ENCODE measurements at places on chromosomes 4 and X.

GRCh38 chrX:73214426-73215094, at the start of gene NAP1L2:
NAP1L2 (minus strand) TSS chrX:73214851; CDS start chrX:73214492, 359 bp downstream.
- peak; percentile 49 for DNase-seq

GRCh38 chrX:145910017-145910416, 92.4 kb downstream of the SLITRK2 start:
- no peak for DNase-seq

GRCh38 chr4:3369781-3370674, 71.7 kb upstream of the HGFAC start:
- peak; percentile 27 for DNase-seq

DNA sequence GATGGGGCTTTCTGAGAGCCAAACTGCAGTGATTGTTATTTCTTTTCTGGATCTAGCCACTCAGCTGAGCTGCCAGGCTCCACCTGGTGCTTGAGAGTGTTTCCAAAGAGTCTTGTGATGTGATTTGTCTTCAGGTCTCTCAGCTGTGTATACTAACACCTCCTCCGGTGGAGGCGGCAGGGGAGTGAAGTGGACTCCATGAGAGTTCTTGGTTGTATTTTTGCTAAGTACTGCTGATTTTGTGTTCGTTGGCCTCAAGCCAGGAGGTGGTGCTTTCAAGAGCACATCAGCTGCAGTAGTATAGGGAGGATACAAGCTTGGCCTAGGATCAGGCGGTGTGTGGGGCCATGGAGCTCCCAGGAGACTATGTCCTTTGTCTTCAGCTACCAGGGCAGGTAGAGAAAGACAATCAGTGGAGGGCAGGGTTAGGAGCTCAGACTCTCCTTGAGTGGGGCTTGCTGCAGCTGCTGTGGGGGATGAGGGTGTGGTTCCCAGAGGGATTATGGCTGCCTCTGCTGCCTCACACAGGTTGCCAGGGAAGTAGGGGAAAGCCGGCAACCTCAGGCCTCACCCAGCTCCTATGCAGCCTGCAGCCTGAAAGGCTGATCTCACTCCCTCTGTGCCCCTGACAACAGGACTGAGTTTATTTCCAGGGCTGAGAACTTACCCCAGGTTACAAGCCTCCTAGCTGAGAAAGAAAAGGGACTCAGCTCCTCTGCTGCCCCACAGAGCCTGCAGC, 62.4 kb downstream of the NPFFR2 start:
- DNase-seq = no peak

GRCh38 chrX:19566359-19567222, 51.3 kb upstream of the MAP3K15 start:
- DNase-seq = no peak

DNA sequence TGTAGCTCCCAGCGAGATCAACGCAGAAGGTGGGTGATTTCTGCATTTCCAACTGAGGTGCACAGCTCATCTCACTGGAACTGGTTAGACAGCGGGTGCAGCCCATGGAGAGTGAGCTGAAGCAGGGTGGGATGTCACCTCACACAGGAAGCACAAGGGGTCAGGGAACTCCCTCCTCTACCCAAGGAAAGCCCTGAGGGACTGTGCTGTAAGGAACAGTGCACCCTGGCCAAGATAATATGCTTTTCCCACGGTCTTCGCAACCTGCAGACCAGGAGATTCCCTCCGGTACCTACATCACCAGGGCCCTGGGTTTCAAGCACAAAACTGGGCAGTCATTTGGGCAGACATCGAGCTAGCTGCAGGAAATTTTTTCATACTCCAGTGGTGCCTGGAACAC, 216.4 kb upstream of the TET2 start:
- no peak for DNase-seq

- no peak for DNase-seq
Observed at GRCh38 chr4:107317611-107318010, 281.5 kb upstream of the DKK2 start.

DNA sequence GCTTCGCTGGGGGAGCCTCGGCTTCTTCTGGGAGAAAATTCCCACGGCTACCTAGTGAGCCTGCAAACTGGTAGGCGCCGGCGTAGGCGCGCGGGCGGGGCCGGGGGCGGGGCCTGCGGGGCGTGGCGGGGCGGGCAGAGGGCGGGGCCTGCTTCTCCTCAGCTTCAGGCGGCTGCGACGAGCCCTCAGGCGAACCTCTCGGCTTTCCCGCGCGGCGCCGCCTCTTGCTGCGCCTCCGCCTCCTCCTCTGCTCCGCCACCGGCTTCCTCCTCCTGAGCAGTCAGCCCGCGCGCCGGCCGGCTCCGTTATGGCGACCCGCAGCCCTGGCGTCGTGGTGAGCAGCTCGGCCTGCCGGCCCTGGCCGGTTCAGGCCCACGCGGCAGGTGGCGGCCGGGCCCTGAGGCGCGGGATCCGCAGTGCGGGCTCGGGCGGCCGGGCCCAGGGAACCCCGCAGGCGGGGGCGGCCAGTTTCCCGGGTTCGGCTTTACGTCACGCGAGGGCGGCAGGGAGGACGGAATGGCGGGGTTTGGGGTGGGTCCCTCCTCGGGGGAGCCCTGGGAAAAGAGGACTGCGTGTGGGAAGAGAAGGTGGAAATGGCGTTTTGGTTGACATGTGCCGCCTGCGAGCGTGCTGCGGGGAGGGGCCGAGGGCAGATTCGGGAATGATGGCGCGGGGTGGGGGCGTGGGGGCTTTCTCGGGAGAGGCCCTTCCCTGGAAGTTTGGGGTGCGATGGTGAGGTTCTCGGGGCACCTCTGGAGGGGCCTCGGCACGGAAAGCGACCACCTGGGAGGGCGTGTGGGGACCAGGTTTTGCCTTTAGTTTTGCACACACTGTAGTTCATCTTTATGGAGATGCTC, at the start of gene HPRT1:
HPRT1 (plus strand) TSS at position 161 of the 857 bp plus-strand sequence; CDS start at position 308, 147 bp downstream.
- DNase-seq = peak; percentile 85

DNA sequence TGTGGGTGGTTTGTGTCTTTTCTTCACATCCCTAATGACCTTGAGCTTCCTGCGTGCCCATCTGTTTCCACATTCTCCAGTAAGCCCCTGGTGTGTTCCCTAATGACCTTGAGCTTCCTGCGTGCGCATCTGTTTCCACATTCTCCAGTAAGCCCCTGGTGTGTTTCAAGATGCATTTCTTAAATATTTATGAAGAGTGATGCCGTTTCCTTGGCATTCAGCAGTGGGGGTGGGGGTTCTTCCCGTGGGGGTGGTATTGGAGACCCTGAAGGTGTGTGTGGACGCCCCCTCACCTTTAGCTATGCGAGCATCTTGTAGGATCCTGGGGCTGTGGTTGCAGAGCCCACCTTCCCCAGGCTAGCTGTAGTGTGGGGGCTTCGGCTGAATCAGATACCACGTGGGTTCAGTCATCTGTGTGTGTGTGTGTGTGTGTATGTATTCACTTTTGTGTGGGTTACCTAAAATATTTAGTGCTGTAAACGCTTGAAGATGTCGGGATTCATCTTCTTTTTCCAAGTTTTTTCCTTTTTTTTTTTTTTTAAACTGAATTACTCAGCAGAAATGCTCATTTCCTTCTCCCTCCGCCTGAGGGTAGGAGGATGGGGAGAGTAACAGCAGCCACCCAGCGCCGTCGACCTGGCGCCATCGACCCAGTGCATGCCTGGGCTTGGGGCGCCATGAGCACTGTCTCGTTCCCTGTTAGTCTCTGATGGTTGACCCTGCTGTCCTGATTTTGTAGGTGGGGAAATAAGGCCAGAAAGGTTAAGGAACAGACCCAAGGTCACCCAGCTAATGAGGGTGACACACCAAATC, 9.9 kb downstream of the NSG1 start:
- no peak for DNase-seq

DNA sequence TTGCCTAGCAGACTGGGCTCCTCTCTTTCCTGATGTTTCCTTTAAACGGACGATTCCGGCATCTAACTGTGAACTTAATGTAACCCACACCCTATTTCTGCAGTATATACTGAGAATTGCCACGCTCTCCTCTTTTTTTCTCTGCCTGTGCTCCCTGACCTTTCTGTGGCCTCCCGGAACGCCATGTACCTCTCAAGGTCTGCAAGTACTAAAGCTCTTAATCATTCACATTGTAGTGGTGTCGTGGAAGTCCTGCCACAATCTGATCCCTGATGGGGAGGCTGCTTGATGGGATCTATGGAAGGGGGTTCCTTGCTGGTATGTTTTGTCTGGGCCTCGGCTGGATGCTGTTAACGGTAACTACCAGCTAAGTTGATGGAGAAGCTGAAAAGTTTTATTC, 302.9 kb upstream of the EPHA5 start:
- no peak for DNase-seq

GRCh38 chr4:186473933-186474332, 81.4 kb downstream of the MTNR1A start:
- no peak for DNase-seq

DNA sequence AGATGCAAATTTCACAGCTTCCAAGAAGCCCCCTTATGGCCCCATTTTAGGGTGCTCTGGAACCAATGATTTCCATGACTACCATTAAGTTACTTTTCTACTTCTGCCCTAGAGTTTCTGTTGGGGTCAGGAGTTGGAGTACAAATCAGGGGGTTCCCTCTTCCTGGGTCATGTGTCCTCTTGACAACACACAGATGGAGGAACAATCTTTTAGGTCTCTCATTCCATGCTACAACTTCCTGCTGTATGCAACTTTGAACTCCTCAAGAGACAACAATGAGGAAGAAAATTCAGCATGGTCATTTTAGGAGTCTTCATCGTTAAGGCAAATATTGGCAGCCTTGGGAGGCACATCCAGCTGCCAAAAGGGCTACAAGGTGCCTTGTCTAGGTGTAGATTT, 79.7 kb downstream of the SEL1L3 start:
- no peak for DNase-seq

DNA sequence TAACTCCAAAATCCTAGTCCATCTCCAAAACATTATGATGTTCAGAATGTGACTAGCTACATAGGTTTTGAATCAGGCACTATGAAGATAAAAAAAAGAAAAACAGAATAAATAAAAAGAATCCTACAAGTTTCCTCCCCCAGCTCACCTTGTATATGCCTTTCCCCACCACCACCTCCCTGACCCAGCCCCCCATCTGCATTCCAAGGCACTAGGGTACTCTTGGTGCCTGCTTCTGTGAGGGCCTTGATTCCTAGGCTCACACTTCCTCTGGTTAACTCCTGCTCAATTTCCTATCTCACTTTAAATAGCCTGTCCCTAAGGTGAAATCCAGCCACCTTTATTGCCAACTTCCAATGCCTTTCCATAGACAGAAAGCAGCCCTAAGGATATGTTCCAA, 178.7 kb upstream of the ATOH1 start:
- no peak for DNase-seq

DNA sequence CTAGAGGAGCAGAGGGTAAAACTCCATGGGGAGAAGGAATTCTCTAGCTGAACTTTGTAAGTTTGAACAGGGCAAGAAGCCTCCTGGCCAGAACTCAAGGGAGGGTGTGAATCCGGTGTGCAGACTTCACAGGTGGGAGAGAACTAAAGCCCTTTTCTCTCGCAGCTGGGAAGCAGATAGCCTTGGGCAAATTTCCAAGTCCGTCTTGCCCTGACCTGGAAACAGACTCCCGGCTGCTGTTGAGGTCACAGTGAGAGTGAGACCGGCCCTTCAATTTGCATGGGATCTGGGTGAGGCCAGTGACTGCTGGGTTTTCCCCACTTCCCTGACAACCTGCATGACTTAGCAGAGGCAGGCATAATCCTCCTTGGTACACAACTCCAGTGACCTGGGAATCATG, 94.5 kb upstream of the ZNF827 start:
- no peak for DNase-seq

DNA sequence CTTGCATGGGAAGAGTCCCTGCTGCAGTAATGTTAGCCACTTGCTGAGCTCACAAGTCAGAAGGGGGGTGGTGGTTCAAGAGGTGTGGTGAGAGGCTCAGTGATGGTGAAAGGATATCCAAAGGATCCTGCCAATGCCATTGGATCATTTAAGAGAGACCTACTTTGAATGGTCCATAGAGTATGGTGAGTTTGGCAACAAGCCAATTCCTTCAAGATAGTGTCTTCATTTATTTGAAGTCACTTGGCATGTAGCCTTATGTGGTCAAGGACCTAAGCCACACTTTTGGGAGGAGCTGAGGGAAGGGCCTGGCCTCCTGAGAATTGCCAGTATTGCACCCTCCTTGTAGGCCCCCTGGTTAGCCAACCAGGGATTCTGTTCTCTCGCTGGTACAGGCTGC, 87.9 kb downstream of the TSPAN7 start:
- DNase-seq = no peak

DNA sequence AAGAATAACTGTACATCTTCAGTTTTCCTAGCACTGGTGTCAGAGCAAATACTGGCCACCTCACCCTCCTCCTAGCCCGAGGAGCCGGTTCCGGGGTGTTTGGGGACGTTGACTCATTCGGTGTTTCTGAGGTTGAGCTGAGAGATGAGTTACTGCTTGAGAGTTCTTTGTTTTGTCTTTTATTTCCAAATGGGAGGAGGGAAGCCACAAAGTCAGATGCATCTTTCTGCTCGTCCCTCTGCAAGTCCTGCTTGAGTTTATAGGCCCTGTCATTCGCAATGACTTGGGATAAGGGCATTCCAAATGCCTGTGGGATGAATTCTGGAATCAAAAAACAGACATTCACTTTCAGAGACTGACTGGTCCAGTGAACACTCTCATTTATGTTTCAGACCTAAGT, 77.5 kb downstream of the HCCS start:
- DNase-seq = no peak

- no peak for DNase-seq
Observed at GRCh38 chr4:41331224-41331623, 74.5 kb downstream of the UCHL1 start.

DNA sequence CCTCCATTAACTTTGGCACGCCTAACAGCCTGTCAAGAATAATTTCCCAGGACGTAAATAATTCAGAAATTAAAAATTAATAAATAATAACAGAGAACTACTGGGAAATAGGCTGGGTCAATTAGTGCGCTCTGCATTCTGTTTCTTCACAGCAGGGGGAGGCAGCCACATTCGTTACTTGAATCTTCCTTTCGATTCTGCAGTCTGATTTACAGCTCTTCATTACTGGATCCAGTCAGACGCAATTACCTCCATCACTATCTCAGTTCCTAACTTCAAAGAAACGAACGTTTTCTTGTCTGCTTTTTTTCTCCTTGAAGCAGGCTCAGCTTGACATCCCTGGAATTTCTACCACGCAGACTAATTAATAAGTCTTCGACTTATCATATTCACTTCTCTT, 9.0 kb upstream of the RPL34 start:
- DNase-seq = peak; percentile 12

Data from NCI-H2227 treated with DMSO at 0.1 percent for 48 hours (cell line).